ENCODE measurements at places on chromosomes 11 and 22.

DNA sequence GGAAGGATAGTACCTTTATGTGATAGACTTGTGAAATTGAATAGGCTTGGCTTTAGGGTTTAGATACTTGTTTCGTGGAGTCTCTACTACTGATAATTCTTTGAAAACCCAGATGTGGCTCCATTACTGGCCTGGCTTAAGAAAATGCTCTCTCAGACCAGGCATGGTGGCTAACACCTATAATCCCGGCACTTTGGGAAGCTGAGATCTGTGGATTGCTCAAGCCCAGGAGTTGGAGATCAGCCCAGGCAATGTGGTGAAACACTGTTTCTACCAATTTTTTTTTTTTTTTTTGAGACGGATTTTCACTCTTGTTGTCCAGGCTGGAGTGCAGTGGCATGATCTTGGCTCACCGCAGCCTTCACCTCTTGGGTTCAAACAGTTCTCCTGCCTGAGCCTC lies 40.9 kb downstream of the ATG13 start:
- no peak for DNase-seq

DNA sequence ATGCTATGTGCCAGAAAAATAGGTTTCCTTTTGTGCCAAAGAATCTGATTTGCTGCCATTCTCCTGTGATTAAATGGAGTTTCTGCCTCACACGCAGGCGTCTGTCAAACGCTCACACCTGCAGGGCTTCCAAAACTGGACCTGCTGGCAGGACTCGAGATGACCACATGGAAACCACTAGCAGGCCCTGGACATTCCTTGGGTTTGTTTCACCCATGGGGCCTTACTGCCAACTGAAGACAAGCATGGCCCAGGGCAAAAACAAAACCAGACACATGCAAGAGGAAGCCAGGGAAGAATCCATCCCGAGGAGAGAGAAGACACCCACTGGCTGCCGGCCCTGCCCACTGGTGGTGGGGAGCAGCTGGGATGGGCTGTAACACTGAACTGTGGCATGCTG lies 55.9 kb upstream of the MN1 start:
- DNase-seq, result no peak

- DNase-seq, result peak; percentile 97
Measured at GRCh38 chr11:48093795-48094642, 113.7 kb downstream of the PTPRJ start.

GRCh38 chr11:116814502-116814901 lies 8.6 kb downstream of the APOA4 start:
- DNase-seq, result no peak

DNA sequence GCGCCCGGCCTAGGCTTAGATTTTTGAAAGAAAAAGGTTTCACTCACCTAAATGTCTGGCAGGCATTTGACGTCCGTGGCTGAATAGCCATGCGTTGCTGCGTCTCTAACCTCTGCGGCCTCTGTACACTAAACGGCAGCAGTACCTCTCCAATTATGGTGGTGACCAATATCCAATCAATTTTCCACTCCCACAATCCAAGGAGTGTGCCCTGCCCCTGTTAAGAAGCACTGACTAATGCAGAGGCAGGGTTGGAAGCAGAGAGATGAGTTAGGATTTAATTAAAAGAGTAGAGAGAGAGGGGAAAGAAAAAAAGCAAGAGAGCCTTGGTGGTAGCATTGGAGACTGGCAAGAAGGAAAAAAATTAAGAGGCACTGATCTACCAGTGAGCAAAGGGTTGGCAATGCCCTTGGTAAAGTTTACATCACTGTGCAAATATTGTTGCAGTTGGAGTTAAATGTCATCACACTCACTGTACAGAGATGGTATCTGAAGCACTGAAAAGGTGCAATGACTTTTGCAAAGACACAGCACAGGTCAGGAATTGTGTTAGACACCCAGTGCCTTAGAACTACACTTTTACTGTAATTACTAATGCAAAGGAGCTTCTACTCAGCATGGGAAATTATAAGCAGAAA lies 526.7 kb downstream of the NTM start:
- DNase-seq, result no peak

- DNase-seq, result no peak
Measured at GRCh38 chr11:73386016-73386415, 9.8 kb downstream of the RELT start.

GRCh38 chr11:76803811-76804600 lies 20.9 kb downstream of the TSKU start:
- no peak for DNase-seq
